CD14-positive monocyte (primary cell): ENCODE measurements at places on chromosomes 2 and 18.

DNA sequence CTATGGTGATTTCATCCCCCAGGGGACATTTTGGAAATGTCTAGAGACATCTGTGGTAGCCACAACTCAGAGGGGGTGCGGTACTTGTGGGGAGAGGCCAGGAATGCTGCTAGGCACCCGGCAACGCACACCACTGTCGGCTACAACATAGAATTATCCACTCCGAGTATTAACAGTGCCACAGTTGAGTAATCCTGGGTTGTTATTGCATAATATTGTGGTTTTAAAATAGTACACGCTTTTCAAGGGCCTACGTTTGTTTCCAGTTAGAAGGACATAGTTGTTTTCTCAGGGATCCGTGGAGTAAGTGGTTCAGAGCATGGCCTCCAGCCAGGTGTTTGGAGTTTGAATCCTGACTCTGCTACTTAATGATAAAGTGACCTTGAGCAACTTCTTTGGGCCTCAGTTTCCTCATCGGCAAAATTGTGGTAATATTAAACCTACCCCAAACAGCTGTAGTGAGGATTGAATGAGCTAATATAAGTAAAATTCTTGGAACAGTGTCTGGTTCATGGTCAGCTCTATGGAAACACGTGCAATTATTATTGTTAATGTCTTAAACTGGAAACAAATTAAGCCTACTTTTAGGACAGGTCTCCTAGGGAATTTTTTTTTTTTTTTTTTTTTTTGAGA, 24.5 kb downstream of the CYP27A1 start:
- peak; percentile 67 for DNase-seq

DNA sequence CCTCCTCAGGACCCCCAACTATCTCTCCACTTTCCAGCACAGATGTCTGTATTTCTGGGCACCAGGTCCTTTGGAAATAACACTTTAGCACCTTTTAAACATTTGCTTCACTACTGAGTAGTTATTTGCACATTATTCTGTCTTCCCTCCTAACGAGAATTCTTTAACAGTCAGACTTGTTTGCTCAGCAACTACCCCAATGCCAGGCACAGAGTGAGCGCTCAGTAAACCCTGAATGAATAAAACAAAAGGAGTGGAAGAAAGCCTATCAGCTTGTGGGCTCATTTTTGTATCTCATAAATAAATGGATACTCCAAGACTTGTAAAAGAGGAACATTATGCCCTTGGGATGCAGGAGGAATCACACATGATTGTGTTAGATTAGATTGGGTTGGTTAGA, 450.4 kb downstream of the TGIF1 start:
- DNase-seq: no peak

DNA sequence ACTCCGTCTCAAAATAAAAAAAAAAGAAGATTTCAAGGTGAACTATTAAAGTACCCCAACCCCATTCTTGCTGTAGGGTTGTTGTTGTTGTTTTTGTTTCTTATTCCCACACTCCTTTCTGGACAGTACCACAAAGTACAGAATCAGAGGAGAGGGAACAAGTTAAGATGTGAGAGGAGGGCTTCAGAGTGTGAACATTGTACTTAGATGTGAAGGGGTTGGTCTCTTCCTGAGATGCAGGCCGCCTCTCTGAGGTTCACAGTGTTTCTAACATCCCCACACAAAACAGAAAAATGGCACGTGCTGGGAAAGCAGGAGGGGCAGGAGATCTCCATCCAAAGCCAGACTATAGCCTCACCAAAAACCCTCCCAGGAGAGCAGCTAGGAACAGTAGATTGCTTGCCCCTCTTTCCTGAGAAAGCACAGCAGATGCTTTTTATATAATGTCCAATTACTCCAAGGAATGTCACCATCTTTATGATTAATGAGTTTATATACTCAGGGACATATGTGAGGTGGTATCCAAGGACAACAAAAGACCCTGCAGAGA, 22.6 kb downstream of the ADD2 start:
- DNase-seq: no peak

DNA sequence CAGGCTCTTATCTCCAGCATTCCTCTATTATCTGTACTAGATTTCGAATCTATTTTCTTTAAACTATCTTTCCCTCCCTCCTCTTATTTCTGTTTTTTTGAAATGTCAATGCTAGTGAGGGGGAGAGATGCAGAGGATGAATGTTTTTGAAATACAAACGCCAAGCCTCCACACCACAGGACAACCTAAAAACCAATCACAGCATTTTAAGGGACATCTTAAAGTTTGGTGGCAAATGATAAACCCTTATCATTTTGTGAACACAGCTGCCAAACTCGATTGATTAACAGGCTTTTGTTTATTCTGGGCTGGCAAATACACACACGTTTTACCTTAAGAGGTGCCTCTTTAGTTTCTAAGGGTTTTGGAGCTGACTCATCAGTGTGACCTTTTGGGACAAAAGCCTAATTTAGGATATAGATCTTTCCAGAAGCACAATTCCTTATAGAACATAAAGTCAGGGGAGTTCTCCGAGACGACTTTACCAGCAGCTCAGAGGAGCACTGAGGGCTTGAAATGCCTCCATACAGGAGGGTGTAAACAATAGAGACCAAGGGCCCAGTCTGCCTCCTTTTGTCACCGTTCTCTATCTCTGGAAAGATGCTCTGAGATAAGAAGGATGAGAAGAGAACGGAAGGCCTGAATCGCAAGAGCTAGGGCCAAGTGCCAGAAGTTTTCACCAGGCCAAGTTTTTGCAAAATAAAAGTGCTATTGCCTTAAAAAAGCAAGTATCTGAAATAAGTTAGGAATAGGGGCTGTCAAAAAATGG, 4.2 kb upstream of the MEIS1 start:
- no peak for DNase-seq

GRCh38 chr2:175577368-175577970, 396.0 kb upstream of the ATP5MC3 start:
- DNase-seq: no peak

DNA sequence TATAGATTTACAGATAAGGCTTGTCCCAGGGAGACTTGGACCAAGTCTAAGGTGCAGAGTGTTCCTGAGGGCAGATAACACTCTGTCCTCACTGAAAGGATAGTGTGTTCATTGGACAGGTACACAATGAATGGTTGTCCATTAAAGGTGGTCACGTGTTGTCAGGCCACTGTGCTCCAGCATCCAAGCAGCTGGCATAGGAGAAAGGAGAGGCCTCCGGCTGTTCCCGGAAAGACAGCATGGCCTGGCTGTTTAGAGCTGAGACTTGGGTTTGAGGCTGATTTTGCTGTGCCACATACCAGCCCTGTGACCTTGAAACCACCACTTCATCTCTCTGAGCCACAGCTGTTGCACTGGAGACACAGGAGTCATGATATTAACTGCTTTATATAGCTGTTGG, 19.6 kb upstream of the SULT1C3 start:
- DNase-seq: no peak

DNA sequence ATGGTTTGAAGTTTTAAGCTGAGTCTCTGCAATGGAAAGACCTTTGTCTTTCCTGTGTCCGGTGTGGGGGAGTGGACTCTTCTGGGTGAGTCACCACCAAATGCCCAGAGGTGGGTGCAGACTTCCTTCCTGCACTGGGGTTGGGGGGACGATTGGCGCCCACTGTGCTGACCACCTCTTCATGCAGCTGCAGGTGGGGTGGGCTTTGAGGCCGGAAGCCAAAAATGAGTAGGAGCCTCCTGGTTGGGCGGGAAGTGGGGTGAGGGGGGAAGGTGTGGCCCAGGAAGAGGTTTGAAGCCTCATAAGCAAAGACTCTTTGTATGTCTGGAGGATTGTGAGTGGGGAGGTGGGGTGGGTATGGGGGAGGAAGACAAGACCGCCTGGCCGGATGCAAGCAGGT, 27.6 kb downstream of the PAX8 start:
- no peak for DNase-seq

DNA sequence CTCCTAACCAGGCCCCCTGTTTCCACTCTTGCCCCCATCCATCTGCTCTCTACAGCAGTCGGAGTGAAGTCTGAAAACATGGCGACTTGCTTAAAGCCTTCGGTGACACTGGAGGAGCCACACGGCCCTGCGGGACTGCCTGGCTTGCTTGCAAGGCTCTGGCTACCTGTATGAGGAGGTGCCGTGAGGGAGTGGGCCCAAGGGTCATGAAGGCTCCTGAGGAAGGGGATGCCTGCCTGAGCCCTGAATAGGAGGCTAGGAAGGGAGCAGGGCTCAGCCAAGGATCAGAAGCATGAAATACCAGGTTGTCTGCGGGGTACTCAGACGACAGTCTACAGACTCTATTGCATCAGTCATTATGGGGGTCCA, 75.4 kb downstream of the EMX1 start:
- DNase-seq: no peak

DNA sequence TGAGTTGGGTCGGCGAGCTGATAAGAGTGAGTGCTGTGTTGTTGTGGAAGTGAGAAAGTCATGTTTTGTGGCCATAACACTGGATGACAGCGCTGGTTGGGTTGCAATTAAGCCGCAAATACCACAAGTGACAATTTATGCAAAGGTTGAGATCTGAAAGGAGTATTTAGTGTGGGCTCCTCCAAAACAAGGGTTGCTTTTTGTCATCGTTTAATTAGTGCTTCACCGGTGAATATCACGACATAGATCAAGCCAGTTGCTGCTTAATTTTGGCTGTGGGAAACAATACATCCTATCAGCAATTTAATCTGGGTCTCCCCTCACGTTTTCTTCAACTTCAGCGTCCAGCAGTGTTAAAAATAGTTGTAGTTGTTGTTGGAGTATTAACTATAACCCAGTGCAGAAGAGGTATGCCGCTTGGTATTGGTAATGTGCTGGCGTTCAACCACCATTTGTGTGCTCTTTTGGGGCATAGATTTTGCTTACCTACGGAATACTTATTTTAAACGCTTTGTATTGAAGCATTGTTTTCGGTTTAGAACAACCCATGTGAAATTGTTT, 662 bp downstream of the ACVR2A start:
- DNase-seq: no peak

GRCh38 chr2:189548666-189549448, 31.7 kb downstream of the SLC40A1 start:
- no peak for DNase-seq

GRCh38 chr18:55422456-55423180, 165.4 kb downstream of the TCF4 start:
- DNase-seq: no peak
